ENCODE measurements at places on chromosomes 7 and 10.

DNA sequence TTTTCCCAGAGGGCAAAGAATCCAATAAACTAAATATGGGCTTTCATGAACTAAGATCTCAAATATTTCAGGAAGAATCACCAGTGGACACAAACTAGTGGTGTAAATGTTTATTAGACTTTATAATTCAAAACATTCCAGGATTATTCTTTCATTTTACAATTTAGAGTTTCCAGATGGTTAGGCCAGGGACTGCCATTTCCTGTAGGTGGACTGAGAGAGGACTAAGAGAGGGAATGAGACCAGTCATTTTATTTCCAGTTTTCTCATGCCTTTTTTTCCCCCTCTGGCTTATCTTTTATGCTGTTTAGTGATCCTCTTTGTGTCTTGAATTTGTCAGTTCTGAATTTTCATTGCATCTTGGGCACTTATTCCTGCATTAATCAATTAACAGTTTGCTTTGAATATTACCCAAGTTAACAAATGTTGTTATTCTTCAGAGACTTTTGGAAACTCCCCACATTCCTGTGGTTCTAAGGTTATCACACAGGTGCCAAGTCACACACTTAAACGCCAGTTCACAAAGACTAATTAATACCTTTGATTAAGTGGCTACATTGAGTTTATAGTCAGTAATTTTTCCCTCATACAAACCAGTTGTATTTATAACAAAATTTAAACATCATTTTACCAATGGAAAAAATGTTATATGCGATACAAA lies 12.3 kb downstream of the CISD1 start:
- no peaks in the 10 kb centered on the region for H3K27me3 ChIP-seq
- H3K36me3 ChIP-seq, result peaks cover 7% of the 10 kb centered on the region

DNA sequence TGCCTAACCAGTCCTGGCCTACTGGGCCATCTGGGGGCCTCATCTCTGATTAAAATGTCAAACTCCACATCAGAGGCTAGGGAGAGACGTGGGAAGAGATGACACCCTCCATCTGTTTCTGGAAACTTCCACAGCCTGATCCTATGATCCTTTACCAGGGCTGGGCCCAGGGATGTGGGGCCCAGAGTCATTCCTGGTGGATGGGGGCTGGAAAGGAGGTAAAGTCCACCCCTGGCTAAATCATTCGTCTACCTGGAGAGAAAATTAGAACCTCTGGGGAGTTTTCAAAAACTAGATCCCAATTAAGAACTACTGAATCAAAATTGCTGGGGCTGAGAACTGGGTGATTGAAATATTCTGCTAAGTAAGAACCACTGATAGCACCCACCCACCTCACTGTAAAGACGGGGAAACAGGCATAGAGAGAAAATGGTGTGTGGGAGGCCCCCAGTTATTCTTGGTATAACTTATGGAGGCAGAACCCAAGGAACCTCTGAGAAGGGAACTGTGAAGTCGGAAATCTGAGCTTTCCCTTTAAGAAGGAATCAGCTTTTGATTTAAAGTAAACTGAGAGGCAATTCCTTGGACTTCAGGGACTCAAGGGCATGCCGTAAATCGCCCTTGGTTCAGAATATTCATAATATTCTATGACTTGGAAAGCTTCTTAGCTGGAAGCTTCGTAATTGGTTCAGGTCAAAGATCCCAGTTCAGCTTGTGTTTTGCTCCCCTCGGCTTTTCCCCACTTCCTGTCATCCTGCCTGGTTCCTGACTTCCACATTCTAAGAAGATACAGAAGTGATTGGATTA lies 53.1 kb downstream of the PRKAG2 start:
- no peaks in the 10 kb centered on the region for H3K36me3 ChIP-seq
- H3K27me3 ChIP-seq, result no peaks in the 10 kb centered on the region
- no peak for DNase-seq
- H3K4me3 ChIP-seq, result no peak overlapping the region

DNA sequence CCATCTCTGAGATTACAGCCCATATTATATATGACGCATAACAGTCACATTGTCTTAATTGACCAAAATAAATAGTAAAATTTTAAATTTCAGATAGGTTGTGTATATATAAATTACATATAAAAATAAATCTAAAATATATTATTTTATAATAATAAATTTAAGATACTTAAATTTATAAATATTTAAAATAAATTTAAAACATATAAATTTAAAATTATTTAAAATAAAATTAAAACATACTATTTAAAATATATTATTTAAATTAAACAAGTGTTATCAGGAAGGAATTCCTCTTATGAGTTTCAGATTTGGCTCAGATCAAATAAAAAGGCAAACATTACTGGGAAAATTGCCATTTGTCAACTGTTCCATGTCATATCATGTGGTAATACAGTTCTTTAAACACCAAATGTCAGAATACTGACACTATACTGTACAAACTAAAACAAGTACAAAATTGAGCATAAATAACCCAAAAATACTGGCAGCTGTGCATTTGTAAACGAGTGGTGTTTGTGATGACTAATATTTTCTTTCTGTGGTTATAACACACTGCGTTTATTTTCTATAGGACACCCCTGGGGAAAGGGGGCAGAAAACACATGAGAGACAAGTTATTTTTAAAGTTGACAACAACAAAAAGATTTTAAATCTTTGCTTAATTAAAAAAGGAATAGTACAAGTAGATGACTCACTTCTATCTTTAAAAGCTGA lies 71.3 kb upstream of the DGKB start:
- no peak overlapping the region for H3K27ac ChIP-seq
- H3K4me3 ChIP-seq, result no peak overlapping the region
- no peaks in the 10 kb centered on the region for H3K4me1 ChIP-seq
- DNase-seq, result no peak

DNA sequence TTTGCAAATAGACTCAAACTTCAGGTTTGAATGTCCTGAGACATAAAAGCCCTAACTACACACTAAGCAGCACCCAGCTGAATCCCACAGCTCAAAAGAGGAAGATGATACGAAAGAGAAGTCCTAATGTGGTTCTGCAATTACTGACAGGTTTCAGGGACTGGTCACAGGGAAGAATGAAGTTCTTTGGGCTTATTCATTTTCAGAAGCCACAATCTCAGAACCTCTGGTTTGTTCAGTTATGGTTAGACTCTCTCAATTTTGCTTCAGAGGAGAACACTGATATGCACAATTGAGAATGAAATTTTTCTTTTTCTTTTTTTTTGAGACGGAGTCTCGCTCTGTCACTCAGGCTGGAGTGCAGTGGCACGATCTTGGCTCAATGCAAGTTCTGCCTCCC lies 94.6 kb upstream of the FAM180A start:
- DNase-seq, result no peak
- no peak overlapping the region for H3K4me3 ChIP-seq
- H3K27me3 ChIP-seq, result no peaks in the 10 kb centered on the region
- no peaks in the 10 kb centered on the region for H3K4me1 ChIP-seq
- H3K36me3 ChIP-seq, result no peaks in the 10 kb centered on the region
- no peak overlapping the region for H3K27ac ChIP-seq

DNA sequence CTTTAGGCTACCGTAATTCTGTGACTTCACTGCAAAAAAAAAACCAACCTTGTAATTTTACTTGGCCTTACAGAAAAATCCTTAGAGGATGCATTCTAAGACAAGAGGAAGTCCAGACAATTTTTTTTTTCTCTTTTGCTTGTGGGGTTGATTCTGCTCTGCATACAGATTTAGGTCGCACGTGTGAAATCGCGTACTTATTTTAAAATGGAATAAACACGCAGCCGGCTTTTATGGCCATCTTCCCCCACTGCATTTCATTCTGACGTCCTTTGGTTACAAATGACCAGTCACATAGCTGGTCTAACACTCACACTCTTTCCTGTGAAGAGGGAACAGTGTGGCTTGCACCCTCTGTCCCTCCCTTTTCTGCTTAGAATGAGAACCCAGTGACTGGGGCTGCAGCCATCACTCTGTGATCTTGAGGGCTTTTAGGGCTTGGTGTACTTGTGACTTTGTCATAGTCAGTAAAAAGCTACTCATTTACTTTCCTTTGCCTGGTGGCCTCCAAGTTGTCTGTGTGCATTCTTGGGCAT lies 63.6 kb upstream of the CARD11 start:
- H3K27ac ChIP-seq, result no peak overlapping the region
- H3K4me3 ChIP-seq, result no peak overlapping the region
- no peaks in the 10 kb centered on the region for H3K4me1 ChIP-seq
- H3K27me3 ChIP-seq, result no peaks in the 10 kb centered on the region
- DNase-seq, result no peak

GRCh38 chr10:99784016-99784726 lies 1.7 kb downstream of the ABCC2 start:
- DNase-seq, result no peak
- H3K4me3 ChIP-seq, result no peak overlapping the region
- no peak overlapping the region for H3K27ac ChIP-seq
- no peaks in the 10 kb centered on the region for H3K36me3 ChIP-seq
- H3K4me1 ChIP-seq, result peaks cover 4% of the 10 kb centered on the region

DNA sequence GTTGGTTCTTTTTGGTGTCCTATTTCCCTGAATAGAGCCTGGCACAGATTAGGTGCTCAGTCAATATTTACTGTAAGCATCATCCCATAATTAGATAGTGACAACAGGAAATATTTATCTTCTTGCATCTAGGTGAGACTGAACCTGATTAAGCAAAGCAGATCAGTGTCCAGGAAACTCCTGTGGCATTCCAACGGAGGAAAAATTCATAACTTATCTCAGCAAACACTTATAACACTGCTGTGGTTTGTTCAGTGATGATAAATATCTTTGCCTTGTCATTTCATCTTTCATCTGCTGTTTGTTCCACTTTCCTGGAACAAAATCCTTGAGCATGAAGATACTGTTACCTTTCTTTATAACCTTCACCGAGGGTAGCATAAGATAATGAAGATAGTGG lies 1160.3 kb upstream of the AUTS2 start:
- H3K4me3 ChIP-seq, result no peak overlapping the region
- no peak overlapping the region for H3K27ac ChIP-seq
- no peaks in the 10 kb centered on the region for H3K36me3 ChIP-seq
- H3K4me1 ChIP-seq, result no peaks in the 10 kb centered on the region
- no peaks in the 10 kb centered on the region for H3K27me3 ChIP-seq

DNA sequence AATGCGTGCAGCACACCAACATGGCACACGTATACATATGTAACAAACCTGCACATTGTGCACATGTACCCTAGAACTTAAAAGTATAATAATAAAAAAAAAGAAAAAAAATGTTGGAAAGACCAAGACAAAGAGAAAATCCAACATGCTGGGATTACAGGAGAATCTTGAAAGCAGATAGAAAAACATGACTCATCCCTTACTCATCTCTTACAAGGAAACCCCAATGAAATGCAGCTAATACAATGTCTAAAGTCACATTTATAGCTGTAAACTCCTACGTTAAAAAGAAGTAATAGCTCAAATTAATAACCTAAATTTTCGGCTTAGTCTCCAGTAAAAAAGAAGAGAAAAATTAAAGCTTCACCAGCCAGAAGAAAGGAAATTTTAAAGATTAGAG lies 47.5 kb upstream of the DGKB start:
- DNase-seq, result no peak
- no peaks in the 10 kb centered on the region for H3K4me1 ChIP-seq
- H3K4me3 ChIP-seq, result no peak overlapping the region
- no peak overlapping the region for H3K27ac ChIP-seq

DNA sequence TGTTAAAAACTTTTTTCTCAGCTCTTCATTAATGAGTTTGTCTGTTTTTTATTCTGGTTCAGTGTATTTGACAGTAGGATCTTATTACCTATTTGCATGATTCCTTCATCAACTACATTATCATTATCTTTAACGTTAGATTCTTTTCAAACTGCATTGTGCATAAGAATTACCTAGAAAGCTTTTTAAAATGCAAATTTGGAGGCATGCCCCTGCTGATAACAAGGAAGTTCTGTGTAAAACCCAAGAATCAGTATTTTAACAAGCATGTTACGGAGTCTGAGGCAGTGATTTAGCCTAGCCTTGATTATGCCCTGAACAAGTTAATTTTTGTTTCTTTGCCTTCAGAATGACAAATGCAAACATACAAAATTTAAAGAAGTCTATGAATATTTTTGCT lies 14.2 kb downstream of the AHR start:
- peaks cover 79% of the 10 kb centered on the region for H3K4me1 ChIP-seq
- no peak for DNase-seq
- H3K27me3 ChIP-seq, result no peaks in the 10 kb centered on the region
- no peak overlapping the region for H3K4me3 ChIP-seq

- H3K4me1 ChIP-seq, result peaks cover 25% of the 10 kb centered on the region
- H3K36me3 ChIP-seq, result peaks cover 49% of the 10 kb centered on the region
- no peaks in the 10 kb centered on the region for H3K27me3 ChIP-seq
- no peak for DNase-seq
- no peak overlapping the region for H3K4me3 ChIP-seq
- no peak overlapping the region for H3K27ac ChIP-seq
Observed at GRCh38 chr7:107946451-107946850, 55.5 kb downstream of the DLD start.

DNA sequence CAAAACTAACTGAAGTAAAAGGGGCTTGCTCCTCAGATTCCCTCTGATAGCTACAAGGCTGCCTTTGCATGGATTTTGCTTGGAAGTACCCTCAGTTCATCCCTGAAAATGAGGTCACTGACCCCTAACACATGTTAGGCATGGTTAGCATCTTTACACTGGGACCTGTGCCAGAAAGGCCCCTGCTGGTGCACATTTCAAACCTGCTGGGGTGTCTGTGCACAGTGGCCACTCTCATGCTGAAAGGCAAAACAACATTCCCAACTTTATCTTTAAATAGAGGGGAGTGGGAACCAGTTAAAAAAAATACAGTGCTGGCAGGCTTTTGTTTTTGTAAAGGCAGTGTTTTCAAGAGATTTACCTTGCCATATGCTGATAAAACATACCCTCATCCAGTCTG lies 99.1 kb downstream of the ANK3 start:
- no peaks in the 10 kb centered on the region for H3K27me3 ChIP-seq
- H3K36me3 ChIP-seq, result no peaks in the 10 kb centered on the region
- peaks cover 15% of the 10 kb centered on the region for H3K4me1 ChIP-seq

GRCh38 chr10:48957361-48958151 lies 17.9 kb upstream of the LRRC18 start:
- H3K27me3 ChIP-seq, result no peaks in the 10 kb centered on the region
- no peaks in the 10 kb centered on the region for H3K4me1 ChIP-seq
- no peak overlapping the region for H3K27ac ChIP-seq
- no peak overlapping the region for H3K4me3 ChIP-seq

DNA sequence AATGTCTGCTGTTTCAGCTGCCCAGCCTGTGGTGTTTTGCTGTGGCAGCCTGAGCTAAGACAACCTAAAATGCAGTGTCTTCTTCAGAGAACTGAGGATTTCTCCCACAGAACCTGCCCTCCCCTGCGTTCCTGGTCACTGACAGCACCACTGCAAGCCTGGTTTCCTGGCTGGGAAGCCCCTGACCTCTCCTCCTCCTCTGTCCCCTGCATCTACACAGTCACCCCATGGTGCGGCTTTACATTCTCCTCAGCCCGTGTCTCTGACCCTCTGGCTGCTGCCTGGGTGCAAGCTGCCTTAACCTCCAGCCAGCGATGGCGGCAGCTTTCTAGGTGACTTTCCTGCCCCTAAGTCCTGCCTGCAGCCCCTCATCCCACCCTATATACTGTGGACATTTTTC lies 337.3 kb upstream of the ZNF32 start:
- no peak for DNase-seq
- no peaks in the 10 kb centered on the region for H3K36me3 ChIP-seq
- peaks cover under 1% of the 10 kb centered on the region for H3K4me1 ChIP-seq
- no peak overlapping the region for H3K27ac ChIP-seq
- no peak overlapping the region for H3K4me3 ChIP-seq
- H3K27me3 ChIP-seq, result no peaks in the 10 kb centered on the region
